A549 treated with GW870086 at 1 μM for 4 hours (cell line): ENCODE measurements at places on chromosomes 1 and 21. TPM values are rescaled to one million over a fixed set of nuclear protein-coding genes. Genes with fewer than 3 reads are reported as not detected.

Gene FCRL4
- total RNA-seq = not detected in 5 replicates

Gene MPZ
- 0.18 to 0.31 TPM (median 0.27 TPM) in 5 replicates for total RNA-seq

Gene RHBG
- not detected in 5 replicates for total RNA-seq

Gene C1QA
- total RNA-seq = not detected in 5 replicates

Gene LCE7A
- not detected in 5 replicates for total RNA-seq

Gene HFM1
- 0.07 TPM in 1 of 5 replicates, not detected in the others for total RNA-seq
